ENCODE measurements at places on chromosomes 5 and 9.

GRCh38 chr9:86575825-86576525 lies 221.8 kb upstream of the TUT7 start:
- DNase-seq, result no peak

GRCh38 chr5:442335-443238 lies at the start of gene EXOC3:
TSS of gene EXOC3 (plus strand) at chr5:443176. CDS start at chr5:446206, 3,030 bp downstream.
- peak; percentile 68 for DNase-seq

GRCh38 chr9:130053504-130054324 lies at the start of gene GPR107:
TSS of gene GPR107 (plus strand) at chr9:130053906. CDS start at chr9:130053933, 27 bp downstream.
- peak; percentile 62 for DNase-seq

- no peak for DNase-seq
These were observed 1.9 kb upstream of the NKD2 start for GRCh38 chr5:1006656-1007071.

DNA sequence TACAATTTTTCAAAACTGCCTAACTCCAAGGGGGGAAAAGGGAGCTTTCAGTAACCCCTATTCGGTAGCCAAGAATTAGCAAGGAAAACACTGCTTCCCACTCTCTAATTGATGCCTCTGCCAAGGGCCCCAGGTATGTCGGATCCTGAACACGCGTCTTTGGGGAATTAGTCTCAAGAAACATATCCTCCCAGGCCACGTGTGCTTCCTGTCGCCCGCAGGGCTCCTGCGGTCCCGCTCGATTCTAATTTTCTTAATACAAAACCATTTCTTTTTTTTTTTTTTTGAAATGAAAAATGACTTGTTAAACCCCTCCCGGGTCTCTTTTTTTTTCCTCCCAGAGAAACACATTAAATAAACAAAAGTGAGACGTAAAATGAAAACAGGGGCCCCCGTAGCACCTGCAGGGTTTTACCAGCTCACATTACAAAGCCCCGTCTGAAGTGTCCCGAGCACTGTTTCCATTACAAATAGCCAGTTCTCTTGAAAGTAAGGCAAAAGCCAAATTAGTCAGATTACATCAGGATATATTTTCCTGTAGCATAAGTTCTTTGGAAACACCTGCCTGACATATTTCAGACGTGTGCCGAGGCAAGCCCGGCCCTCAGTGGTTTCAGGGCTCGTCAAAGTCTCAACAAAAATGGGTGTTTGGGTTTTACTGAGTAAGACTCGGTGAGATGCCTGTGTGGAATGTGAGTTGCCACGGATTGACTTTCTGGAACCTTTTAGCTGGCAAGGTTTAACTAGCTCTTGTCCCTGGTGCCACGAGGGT lies 21.5 kb downstream of the SMIM23 start:
- no peak for DNase-seq

All from stimulated activated CD8-positive, alpha-beta memory T cell treated with anti-CD3 and anti-CD28 coated beads, Interleukin-12 subunit alpha, Interleukin-12 subunit beta, amount 100 ng/mL, for 4 hours (primary cell).